ENCODE measurements at places on chromosomes 12 and 14.

- DNase-seq: no peak
These were observed 1.0 kb upstream of the BDKRB2 start for GRCh38 chr14:96203635-96204034.

- no peak for DNase-seq
These were observed 135.5 kb upstream of the CPM start for GRCh38 chr12:69068448-69068847.

DNA sequence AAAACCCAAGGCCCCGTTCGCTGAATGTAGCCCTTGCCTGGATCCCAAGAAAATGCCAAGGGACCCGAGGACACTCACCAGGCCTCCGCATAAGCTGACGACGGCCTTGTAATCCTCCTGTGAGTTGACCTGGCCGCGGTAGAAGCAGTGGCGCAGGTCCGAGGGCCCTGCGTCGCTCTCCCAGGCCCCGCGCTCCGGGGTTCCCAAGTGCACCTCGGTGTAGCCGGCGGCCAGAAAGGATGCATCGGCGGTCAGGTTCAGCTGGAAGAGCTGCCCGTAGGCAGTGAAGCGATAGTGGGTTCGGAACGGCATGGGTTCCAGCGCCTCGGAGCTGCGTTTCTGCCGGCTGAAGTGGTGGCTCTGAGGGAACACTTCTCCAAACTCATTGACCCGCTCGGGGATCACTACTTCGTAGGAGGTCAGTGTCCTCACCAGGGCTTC, 1.2 kb downstream of the ADAMTS20 start:
- no peak for DNase-seq

DNA sequence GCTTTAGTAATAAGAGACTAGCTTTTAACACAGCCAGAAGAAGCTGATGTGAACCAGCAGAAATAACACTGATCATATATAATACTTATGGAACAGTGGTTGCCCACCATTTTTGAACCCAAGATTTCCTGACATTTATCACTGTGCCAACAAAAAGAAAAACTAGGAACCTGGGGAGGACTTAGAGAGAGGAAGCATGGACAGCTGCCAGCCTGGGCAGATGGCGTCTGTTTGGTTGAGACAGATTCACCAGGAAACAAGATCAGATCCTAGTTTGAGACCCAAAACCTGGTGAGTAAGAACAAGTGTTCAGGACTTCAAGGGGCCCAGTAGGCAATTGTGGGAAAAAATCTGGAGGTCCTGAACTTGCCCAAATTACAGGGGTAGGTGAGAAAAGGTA, 95.3 kb downstream of the BICD1 start:
- DNase-seq: no peak

GRCh38 chr12:84270470-84271140, 642.0 kb downstream of the SLC6A15 start:
- DNase-seq: no peak

All from NCI-H2107 (cell line).